ENCODE measurements at places on chromosomes 4 and X.

DNA sequence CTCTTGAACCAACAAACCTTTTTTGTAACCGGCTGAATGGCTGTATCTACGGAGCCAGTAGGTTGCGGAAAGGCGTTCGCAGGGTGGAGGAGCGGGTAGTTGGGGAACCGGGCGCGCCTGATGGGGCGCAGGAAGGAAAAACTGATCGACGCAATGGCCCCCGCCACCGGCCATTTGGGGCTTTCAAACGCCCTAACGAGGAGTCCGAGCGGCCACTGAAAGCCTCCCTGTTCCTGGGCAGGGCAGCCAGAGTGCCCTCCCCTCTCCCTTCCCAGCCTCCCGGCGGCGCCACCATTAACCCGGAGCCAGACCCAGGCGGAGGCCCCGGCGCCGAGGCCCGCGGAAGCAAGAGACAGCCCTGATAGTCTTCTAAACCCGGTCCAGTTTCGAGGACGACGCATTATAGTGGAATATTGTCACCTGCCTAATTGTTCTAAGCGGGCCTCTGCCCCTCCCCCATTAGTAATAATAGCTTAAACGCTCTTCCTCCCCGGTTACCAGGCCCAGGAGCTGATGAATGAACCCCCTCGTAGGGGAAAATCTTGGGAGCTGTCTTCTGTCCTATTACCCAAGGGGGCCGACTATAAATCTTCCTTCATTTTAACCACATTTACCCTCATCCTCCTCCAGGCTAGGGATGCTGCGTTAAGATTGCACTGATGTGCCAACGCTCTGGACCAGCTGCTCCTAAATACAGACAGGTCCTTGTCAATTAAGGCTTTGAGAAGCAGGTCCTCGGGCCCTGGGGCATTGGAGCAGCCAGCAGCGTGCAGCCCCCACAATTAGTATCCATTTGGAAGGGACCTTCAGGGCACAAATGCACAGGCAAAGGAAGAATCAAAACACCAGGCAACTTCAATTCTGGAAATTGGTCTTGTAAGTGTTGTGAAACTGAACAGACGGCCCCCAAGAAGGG, 61.6 kb upstream of the TMEM33 start:
- DNase-seq = no peak

DNA sequence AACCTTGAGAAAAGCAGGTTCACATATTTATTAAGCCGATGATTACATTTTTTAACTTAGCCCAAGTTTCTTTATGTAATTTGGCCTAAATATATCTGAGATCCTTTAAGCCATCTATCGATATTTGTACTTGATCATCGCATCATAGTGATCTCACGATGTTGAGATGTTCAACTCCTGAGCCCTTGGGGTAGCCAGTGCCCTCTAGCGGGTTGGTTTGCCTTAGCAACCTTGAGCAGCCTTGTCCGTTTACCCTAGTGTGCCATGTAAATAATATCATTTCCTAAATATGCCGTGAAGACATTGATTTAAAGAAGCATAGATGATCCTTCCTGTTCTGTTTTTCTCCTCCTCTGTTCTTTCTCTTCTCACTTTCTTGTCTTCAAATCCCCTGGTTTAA, 432.2 kb downstream of the RPA4 start:
- no peak for DNase-seq

GRCh38 chr4:26991057-26991456, 130.4 kb downstream of the STIM2 start:
- DNase-seq = no peak

DNA sequence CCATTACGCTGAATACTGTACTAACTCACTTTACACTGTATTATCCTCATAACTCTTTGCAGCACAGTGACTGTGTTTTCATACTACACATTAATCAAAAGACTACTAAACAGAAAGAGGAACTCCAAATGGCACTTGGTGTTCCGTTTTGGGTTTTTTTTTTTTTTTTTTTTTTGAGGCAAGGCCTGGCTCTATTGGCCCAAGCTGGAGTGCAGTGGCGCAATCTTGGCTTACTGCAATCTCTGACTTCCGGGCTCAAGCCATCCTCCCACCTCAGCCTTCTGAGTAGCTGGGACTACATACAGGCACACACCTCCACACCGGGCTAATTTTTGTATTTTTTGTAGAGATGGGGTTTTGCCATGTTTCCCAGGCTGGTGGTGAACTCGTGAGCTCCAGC, 10.7 kb downstream of the KLHL8 start:
- DNase-seq = peak; percentile 26

- DNase-seq = peak; percentile 83
These were observed at the start of gene CXCR3 for GRCh38 chrX:71618303-71618721. CXCR3 (minus strand) TSS chrX:71618511; CDS start chrX:71618449, 62 bp downstream.

DNA sequence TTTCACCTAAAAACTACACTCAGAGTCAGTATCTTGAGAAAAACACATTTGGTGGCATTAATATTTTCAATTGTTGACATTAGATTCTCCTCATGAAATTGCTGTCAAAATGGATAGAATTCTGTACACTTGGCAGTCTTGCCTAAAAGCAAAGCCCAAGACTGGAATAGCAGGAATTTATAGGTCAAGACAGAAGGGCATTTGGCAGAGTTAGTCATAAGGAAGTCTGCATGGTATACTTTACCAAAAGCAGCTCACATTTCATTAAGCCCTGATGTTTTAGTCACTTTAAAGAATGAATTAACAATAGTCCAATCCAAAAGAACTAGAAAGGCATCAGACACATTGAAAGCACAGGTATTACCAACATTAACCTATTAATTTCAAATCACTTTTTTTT, 7.1 kb downstream of the CCDC160 start:
- DNase-seq = no peak

GRCh38 chr4:160180211-160180610, 1077.3 kb downstream of the RAPGEF2 start:
- no peak for DNase-seq

GRCh38 chr4:139847602-139848001, 182.0 kb downstream of the MGST2 start:
- no peak for DNase-seq

GRCh38 chrX:13364230-13364857, 44.5 kb upstream of the ATXN3L start:
- DNase-seq = no peak

GRCh38 chr4:165986956-165987698, 114.1 kb downstream of the TLL1 start:
- DNase-seq = no peak

GRCh38 chr4:55303760-55304165, 42.3 kb upstream of the SRD5A3 start:
- no peak for DNase-seq

GRCh38 chrX:22742174-22742573, 257.6 kb upstream of the DDX53 start:
- DNase-seq = no peak

- DNase-seq = no peak
These were observed 7.8 kb upstream of the CLOCK start for GRCh38 chr4:55554453-55555030.

- no peak for DNase-seq
These were observed 25.5 kb downstream of the GALNT7 start for GRCh38 chr4:173194157-173194556.

- no peak for DNase-seq
These were observed 42.7 kb upstream of the RASSF6 start for GRCh38 chr4:73662709-73663546.

- DNase-seq = no peak
These were observed 6.3 kb downstream of the PRRG3 start for GRCh38 chrX:151701531-151701930.

GRCh38 chr4:156523492-156523891, 448.1 kb downstream of the PDGFC start:
- no peak for DNase-seq

DNA sequence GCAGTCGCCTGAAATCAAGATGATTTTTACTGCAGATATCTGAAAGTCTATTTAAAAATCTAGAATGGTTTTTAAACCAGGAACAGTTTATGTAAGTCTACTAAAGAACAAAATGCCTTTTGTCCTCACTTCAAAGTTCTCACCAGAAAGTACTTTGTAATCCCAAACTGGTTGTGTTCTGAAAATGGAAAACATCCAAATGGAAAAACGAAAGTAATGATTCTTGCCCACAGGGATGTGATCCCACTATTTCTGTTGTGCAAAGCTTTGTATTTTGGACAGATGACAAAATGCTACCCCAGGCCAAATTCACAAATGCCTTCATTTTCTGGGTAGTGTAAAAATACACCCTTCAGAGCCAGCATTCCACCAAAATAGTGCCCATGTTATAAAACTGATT, 265.5 kb upstream of the FTHL17 start:
- DNase-seq = no peak

GRCh38 chr4:39083164-39083563, 21.1 kb downstream of the KLHL5 start:
- DNase-seq = no peak

All from GM12878 (cell line).